ENCODE measurements at places on chromosomes 13 and 19.

GRCh38 chr13:108402850-108403249 lies 133.3 kb downstream of the TNFSF13B start:
- no peak overlapping the region for H3K27ac ChIP-seq
- peak; percentile 18 for DNase-seq
- peaks cover 3% of the 10 kb centered on the region for H3K4me1 ChIP-seq
- no peaks in the 10 kb centered on the region for H3K36me3 ChIP-seq

DNA sequence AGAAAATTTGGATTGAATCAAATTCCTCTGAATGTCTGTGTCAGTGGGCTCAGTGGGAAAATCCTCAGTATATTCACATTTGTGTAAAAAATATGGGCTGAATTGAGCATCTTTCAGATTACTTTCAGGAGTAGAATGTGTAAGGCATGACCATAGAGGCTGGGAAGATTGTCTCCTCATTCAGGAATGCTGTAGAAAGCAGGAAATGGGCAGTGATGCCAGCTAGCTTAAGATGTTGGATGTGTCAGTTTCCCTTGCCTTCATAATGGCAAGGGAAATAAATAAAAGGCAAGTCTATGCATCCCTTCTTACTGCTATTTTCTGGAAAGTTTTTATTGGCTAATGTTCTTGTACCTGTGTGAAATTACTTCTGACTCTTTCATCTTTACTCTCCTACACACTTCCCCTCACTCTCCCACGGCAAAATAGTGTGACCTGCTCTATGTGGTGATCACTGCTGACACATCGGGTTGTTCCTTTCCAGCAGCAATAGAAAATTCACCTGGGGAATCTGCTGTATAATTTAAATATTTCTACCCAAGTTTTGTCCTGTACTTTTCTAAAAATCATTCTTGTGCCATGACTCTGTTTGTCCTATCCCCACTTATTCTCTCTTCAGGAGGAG lies 103.2 kb downstream of the LMO7 start:
- no peaks in the 10 kb centered on the region for H3K36me3 ChIP-seq
- DNase-seq: no peak
- no peak overlapping the region for H3K4me3 ChIP-seq
- no peaks in the 10 kb centered on the region for H3K27me3 ChIP-seq
- peaks cover 3% of the 10 kb centered on the region for H3K4me1 ChIP-seq

GRCh38 chr13:109162248-109163036 lies 533.0 kb downstream of the MYO16 start:
- H3K4me3 ChIP-seq: no peak overlapping the region
- no peaks in the 10 kb centered on the region for H3K36me3 ChIP-seq
- H3K27ac ChIP-seq: no peak overlapping the region
- DNase-seq: peak; percentile 22
- H3K4me1 ChIP-seq: no peaks in the 10 kb centered on the region
- no peaks in the 10 kb centered on the region for H3K27me3 ChIP-seq

- no peaks in the 10 kb centered on the region for H3K27me3 ChIP-seq
- H3K27ac ChIP-seq: peak overlapping the region; percentile 21
- H3K4me3 ChIP-seq: no peak overlapping the region
- H3K36me3 ChIP-seq: peaks cover 2% of the 10 kb centered on the region
These were observed 283.0 kb downstream of the DNAJC15 start for GRCh38 chr13:43306372-43306771.

- H3K4me3 ChIP-seq: no peak overlapping the region
- no peaks in the 10 kb centered on the region for H3K36me3 ChIP-seq
- H3K4me1 ChIP-seq: peaks cover 8% of the 10 kb centered on the region
- no peaks in the 10 kb centered on the region for H3K27me3 ChIP-seq
- H3K27ac ChIP-seq: no peak overlapping the region
These were observed 10.1 kb downstream of the NFILZ start for GRCh38 chr19:8640402-8641004.

DNA sequence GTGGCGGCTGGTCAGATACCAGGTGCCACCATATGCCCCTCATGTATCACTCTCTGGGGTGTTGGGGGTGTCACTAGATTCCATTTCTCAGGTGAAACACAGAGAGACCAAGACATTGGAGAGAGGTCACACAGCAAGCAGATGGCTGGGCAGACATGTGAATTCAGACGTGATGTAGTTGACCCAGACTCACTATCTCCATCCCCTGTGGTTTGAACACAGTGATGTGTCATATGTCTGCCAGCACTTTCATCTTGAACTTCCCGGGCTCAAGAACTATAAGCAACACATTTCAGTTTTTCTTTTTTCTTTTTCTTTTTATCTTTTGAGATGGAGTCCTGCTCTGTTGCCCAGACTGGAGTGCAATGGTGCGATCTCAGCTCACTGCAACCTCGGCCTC lies 16.1 kb upstream of the UPF1 start:
- H3K27ac ChIP-seq: no peak overlapping the region
- H3K27me3 ChIP-seq: peaks cover 2% of the 10 kb centered on the region
- no peak for DNase-seq
- peaks cover 6% of the 10 kb centered on the region for H3K4me1 ChIP-seq

All from muscle of leg (tissue), 16 donors.